Nucleus accumbens (tissue), 56 donors: ENCODE measurements at places on chromosomes 16 and 17.

DNA sequence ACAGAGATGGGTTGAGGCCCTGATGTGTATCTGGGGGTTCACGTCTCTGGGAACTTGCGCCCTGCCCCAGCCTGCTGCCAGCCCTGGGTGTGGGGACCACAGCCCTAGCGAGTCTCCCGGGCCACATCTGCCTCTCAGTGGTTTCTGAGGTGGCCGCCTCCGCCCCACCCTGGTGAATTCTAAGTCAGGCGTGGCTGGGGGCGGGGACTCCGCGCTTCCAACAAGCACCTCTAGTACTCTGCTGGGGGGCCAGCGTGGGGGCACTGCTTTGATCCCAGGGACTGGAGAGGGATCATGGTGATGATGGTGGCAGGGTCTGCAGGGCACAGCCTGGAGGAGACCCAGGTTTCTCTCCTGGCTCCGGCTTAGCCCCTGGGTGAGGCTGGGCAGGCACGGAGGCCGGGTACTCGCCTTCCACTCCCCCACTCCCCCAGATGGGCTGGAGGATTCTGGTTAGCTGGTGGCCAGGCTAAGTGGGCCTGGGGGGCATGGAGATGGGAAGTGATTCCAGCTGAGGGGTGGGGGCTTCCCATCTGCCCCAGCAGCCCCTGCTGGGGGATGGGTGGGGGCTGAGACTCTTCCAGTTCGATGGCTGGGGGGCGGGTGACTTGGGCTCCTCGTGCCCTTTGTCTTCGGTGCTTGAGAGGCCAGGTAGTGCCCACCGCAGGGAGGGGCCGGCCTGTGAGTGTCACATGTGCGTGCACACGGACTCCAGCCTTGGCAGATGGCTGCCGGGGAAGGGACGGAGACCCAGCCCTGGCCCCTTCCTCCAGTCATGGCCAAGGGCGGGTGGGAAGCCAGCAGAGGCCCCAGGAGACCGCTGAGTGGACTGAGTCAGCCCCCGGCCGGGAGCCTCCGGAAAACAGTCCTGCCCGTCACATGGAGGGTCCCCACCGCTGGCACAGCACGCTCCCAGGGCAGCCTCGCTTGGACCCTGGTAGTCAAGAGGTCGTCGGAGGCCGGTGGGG lies 3.9 kb downstream of the GLIS2 start:
- no peak for DNase-seq

- DNase-seq: no peak
Observed at GRCh38 chr16:381789-382717, at the start of gene PGAP6. Gene PGAP6, minus strand, starts transcription at chr16:381978. Its CDS starts 157 bp downstream, at chr16:381821.

GRCh38 chr16:75065149-75065505 lies 51.5 kb downstream of the LDHD start:
- DNase-seq: no peak

GRCh38 chr16:17435318-17435717 lies 35.4 kb downstream of the XYLT1 start:
- DNase-seq: no peak

GRCh38 chr16:86951831-86952598 lies 365.2 kb downstream of the C16orf95 start:
- no peak for DNase-seq

- DNase-seq: no peak
Observed at GRCh38 chr16:2520784-2521531, 787 bp downstream of the AMDHD2 start.

DNA sequence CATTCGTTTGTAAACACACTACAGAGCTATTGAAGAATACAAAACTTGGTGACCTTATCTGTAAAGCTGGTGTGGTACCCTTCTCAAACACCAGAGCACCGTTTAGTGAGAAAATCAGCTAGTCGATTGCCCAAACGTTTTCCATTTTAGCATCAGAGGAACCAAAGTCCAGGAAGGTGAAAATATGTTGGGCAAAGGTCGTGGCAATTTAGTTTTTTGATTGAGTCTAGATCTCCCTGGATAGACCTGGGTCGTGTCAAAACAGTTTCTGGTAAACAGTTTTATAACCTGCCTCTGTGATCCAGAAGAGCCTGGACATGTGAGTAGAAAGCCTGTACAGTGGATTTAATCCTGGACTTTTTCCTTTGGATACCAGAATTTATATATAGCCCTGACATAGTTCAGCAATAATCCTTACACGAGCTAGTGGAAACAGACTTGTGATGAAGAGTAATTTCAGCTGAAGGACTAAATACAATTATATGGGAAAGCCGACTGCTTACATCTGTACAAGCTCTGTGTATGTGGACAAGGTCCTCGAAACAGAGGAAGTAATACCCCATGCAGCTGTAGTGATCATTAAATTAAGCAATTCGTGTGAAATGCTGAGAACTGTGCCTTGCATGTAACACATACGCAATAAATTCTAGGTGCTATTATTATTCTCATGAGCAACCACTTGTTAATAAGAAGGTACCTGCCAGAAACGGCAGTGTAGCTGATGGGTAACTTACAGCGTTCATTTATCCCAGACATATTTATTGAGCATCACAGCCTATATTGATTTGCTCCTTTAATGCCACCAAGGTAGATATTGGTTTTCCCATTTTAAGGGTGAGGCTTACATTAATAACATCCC lies 72.5 kb downstream of the MAP2K6 start:
- DNase-seq: no peak

DNA sequence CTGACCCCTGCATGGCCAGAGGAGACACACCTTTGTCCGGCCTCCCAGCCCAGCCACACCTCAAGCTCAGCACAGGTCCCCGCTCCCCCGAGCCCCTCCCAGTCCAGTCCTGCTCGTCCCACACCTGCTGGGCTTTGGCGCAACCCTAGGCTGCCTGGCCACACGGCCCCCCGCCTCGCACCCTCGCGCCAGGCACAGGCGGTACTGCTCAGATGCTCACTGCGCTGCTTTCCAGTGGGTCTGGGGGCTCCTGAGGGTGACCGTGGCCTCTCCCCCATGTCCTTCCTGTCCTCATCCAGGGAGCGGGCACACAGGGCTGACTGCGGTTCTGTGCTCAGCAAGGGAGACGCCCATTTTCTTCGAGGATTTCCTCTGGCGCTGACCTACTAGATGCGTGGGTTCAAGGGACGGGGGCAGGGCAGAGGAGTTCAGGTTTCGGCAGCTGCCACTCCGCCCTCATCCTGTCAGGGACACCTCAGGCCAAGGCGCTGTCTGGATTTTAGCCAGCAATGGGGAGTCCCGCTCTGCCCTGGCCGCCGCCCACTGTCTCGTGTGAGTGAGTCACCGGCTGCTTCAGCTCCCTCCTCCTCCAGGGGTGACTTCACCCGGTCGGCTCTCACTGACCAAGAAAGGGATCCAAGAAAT lies 118.0 kb upstream of the ZNF469 start:
- DNase-seq: no peak

- no peak for DNase-seq
Observed at GRCh38 chr16:77450790-77451487, 16.1 kb upstream of the ADAMTS18 start.

- no peak for DNase-seq
Observed at GRCh38 chr17:10151667-10152496, 46.5 kb downstream of the GAS7 start.

GRCh38 chr16:57616876-57617275 lies 11.6 kb upstream of the ADGRG1 start:
- DNase-seq: no peak

- DNase-seq: no peak
Observed at GRCh38 chr16:51376080-51376479, 225.0 kb upstream of the SALL1 start.

GRCh38 chr16:9330095-9330494 lies 238.7 kb downstream of the HAPSTR1 start:
- DNase-seq: no peak

DNA sequence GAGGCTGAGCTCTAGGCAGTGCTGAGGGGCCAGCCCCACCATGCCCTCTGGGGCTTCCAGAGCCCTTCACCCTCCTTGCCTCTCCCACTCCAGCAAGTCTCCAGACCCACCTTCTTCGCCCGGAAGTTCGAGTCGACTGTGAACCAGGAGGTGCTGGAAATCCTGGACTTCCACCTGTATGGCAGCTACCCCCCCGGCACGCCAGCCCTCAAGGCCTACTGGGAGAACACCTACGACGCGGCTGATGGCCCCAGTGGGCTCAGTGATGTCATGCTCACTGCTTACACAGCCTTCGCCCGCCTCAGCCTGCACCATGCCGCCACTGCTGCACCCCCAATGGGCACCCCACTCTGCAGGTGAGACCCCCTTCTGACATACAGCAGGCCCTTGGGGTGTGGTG lies 10.5 kb downstream of the XYLT2 start:
- DNase-seq: no peak

GRCh38 chr16:15539197-15539596 lies 103.8 kb downstream of the MARF1 start:
- DNase-seq: no peak

DNA sequence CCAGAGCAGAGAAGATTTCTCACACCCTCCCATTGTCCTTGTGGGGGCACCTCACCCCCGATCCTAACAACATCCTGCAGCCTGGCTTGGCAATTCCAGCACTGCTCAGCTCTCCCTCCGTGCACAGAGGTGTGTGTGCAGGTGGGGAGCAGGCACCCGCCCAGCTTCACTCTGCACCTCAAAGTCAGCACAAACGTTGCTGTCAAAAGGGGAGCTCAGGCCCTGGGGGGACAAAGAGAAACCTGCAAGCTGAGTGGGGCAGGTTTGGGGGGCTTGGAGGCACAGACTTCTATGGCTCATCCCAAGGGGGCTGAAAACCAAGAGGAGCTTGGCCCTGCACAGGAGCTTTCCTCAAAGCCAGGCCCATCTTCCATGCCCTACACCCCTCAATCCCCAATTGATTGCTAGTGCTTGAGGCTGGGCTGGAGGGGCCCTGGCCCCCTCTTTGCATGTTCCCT lies 231.9 kb upstream of the TNRC6C start:
- DNase-seq: no peak

DNA sequence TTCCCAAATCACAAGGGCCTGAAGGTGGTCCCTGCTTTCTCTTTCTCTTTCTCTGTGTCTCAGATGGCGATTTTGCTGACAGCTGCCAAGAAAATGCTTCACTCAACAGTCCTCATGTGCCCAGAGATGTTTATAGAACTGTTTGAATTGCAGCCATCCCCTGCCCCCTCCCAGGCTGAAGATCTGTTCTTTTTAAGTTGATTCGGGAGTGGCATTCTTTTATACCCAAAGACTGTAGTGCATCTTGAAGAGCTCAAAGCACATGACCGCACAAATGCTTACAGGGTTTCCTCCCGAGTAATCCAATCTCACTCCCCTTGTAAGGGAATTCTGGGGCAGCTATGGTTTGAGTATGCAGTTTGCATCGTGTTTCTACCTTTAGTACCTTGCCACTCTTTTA lies 75.7 kb downstream of the SEC14L1 start:
- no peak for DNase-seq

DNA sequence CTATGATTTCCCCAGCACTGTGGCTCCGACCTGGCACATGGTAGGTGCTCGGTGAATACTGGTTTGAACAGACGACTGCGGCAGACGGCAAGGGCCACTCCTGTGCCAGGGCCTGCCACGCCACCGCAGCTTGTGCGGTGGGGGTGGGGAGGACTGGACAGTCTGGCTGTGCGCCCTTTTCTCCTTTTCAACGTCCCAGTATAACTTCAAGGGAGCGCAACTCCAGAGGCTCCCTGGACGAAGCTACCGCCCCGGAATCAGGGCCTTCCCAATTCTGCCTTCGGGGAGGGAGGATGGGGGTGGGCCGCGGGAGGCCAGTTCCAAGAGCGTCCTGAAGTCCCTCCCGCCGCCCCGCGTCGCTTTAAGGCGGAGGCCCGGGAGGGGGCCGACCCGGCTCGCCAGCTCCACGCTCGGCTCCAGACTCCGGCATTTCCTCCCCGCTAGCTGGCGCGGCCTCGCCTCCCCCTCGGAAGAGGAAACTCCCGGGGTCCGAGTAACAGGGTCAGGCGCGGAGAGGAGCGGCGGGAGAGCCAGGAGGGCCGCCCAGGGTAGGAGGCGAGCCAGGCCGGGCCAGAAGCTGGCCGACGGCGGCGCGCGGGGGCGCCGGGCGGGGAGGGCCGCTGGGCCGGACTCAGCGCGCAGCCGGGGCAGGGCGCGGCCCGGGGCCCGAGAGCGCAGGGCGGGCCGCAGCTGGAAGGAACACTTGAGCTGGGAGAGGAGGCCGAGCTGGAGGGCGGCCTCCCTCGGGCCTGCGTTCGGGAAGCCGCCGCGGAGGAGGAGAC lies at the start of gene ITPRIPL2:
TSS of gene ITPRIPL2 (plus strand) at position 388 of the 782 bp plus-strand sequence. CDS start 498 bp downstream, outside the sequence.
- DNase-seq: no peak

GRCh38 chr16:47664653-47665325 lies 203.7 kb downstream of the PHKB start:
- no peak for DNase-seq

DNA sequence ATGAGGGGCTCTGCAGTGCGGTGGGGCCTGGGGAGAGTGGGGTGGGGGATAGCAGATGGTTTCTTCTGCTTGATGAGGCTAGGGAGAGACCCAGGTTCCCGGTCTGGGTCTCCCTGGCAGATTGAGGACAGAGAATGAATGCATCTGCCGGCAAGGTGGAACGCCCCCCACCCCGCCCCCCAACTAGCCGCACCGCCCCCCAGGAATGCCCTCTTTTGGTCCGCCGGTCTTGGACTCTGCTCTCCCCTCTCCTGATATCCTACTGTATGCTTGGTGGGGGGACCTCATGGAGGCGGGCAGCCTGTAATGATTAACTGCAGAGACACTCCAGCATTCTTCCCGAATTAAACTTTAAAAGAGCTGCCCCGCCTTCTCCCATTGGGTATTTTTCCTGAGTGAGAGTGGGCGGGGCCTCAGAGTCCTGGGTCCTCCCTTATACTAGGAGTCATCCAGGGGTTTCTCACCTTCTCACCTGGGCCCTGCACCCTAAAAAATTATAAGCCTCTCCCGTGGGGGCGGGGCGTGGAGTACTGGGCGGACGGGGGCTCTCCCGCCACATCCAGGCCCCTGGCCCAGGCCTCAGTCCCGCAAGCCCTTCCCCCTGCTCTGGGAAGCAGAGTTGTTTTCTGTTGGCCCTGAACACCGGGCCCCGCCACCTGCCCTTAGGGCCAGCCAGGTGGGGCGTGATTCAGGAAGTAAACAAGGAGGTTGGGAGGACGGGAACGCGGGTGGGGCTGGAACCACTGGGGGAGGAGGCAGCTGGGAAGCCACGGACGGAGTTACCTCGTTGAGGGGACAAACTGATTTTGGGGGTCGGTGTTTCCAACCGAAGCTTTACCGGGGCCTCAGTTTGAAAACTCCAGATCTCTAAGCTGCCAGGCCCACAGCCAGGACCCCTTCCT lies 1.5 kb downstream of the GRB7 start:
- no peak for DNase-seq

GRCh38 chr17:4354862-4355514 lies 11.5 kb downstream of the UBE2G1 start:
- no peak for DNase-seq

GRCh38 chr17:6755731-6756184 lies at the start of gene XAF1:
Gene XAF1, plus strand, starts transcription at chr17:6756046. Its CDS starts 33 bp downstream, at chr17:6756079.
- DNase-seq: no peak

GRCh38 chr17:30917050-30917449 lies 4.7 kb upstream of the ADAP2 start:
- DNase-seq: no peak

- no peak for DNase-seq
Observed at GRCh38 chr17:83150369-83151055, 71.1 kb downstream of the METRNL start.
